DND-41 (cell line): ENCODE measurements at places on chromosomes 4 and X.

DNA sequence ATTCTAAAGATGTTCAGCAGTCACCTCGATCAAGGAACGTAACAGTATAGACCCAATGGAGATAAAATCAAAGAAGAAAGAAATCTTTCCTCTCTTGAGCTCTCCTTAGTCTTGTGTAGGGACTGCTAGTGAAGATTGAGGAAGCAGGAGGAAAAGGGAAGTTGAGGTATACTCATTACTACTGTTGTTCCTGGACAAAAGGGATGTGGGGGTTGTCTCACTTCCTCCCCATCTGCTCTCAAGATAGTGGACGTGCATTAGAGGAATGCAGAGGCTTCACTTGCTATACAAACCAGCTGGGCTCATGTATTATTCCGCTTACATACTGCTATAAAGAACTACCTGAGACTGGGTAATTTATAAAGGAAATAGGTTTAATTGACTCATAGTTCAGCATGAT is 208.9 kb upstream of the ARHGEF9 start:
- DNase-seq, result no peak

DNA sequence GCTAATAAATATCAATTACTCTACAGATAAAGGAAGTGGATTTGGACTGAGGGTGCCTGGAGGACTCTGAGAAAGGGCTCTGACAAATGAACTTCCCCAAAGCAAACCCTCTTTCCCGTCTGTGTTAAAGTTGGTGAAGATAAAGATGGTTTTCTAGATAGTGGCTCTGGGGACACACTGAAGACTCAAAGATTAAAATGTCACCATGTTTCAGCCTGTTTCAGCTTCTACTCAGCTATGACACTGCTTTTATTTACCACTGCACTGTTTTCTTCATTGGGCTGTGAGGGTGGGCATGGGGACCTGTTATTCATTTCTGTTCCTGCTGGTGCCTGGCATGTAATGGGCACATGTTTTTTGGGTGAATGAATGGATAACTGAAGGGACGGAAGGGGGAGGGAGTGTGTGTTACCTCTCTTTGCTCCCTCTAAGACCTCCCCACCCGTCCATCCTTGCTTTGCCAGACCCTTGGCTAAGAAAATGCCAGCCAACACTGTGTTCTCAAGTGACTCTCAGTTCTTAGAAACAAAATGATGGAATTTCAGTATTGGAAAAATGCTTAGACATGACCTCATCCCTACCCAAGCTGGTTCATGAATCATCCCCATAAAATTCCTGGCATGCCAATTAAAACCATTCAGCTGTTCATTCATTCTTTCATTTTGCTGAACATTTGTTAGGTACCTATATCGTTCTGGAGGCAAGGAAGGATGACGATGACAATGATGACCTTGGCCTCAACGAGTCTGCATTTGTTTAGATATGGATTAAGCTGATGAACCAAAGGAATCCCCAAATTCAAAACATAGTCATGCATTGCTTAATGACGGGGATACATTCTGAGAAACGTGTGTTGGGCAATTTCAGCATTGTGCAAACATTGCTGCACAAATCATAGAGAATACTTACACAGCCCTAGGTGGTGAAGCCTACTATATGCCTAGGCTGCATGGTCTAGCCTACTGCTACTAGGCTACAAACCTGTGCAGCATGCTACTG is 13.4 kb upstream of the STK32B start:
- no peak for DNase-seq

DNA sequence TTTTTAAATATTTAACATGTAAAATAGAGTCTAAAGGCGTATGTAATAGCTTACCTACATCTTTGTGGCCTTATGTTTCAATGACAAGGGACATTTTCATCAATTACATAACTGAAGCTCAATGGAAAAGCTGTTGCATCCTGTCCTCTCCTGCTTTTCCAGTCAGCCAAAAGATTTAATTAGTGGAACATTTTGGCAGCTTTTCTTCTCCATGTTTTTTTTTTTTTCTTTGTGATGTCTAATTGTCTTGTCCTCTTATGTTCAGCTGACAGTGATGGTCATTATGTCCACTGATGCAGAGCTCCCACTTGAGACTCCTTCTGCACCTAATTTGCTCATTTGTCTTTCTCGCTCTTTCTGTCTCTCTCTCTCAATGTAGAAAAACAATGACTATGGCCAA is 422.2 kb downstream of the GABRG1 start:
- DNase-seq, result no peak

DNA sequence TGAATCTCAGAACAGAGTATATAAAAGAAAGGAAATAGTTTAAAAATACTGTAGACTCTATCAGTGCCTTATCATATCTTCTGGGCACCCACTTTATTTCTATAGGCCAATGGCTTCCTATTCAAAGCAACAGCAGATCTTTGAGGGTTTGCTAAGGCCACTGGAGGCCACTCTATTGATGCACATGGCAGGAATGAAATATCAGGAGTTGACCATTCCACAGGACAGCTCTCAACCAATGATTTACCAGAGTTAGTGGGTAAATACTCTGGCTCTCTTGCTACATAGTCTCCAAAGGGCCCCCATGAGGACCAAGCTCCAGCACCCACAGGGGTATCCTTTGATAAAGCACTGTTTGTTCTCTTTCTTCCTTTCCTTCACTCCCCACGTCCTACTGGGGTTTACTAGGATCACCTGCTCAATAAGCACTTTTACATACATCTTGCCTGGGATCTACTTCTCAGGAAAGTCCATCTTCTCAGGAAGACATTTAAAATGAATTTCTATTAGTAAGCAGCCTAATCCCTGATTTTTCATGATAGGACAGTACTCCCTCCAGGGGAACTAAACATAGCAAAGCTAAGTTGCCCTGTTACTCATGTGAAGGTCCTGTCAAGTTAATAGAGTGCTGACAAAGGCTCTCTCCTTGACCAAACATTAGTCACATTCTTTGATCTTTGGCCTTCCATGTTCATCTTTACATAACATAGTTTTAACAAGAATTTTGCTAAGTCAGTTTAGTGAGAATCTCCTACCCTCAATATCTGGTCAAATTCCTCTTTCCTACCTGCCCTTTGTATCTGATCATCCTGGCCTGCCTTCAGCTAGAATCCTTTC is 459.7 kb downstream of the GRXCR1 start:
- DNase-seq, result no peak

- DNase-seq, result no peak
These were observed 245.4 kb upstream of the BOD1L1 start for GRCh38 chr4:13872955-13873354.

DNA sequence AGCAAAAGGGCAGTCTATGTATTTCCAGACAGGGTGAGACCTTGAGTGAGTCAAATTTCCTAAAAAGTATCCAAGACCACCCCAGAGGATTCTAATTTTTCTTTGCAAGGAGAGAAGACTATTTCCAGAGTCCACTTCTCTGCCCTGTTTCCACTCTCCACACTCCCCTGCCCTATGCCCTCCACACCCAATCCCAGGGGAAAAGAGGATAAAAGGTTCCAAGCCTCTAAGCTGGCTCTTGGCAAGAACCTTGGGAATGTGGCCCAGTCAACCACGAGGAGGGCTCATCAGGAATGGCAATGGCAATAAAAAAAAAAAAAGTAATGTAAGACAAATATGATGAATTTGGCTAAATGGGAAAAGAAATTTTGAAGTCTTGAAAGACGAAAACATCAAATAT is 65.9 kb downstream of the SRPX start:
- no peak for DNase-seq

- DNase-seq, result no peak
These were observed 127.1 kb downstream of the SH3KBP1 start for GRCh38 chrX:19760345-19760744.

DNA sequence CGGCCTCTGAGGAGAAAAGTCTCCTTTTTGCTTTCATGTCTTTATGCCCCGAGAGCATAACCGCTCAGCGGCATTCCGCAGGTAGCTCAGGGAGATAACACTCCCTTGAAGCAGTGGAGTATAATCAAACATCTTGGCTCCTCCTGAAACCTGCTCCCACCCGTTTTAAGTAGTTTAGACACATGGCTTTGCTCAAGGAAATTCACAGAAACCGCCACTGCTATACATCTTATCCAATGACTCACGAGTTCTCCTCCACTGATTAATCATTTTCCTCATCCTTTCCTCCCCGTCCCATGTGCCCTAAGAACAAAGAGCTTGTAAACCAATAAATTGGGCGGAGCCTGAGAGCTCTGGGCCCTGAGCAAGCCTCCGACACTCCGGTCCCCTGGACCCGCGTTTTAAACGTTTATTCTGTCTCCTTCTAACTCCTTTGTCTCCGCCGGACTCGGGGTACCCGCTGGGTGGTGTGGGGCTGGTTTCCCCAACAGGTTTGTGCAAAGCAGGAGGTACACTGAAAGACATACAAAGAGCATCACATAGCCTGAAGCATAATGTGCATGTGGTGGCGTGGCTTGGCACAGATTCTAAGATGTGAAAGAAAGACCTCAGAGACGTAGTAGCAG is 401.2 kb downstream of the TLL1 start:
- DNase-seq, result no peak

GRCh38 chrX:100625985-100626491 is 10.6 kb downstream of the TSPAN6 start:
- DNase-seq, result peak; percentile 4

DNA sequence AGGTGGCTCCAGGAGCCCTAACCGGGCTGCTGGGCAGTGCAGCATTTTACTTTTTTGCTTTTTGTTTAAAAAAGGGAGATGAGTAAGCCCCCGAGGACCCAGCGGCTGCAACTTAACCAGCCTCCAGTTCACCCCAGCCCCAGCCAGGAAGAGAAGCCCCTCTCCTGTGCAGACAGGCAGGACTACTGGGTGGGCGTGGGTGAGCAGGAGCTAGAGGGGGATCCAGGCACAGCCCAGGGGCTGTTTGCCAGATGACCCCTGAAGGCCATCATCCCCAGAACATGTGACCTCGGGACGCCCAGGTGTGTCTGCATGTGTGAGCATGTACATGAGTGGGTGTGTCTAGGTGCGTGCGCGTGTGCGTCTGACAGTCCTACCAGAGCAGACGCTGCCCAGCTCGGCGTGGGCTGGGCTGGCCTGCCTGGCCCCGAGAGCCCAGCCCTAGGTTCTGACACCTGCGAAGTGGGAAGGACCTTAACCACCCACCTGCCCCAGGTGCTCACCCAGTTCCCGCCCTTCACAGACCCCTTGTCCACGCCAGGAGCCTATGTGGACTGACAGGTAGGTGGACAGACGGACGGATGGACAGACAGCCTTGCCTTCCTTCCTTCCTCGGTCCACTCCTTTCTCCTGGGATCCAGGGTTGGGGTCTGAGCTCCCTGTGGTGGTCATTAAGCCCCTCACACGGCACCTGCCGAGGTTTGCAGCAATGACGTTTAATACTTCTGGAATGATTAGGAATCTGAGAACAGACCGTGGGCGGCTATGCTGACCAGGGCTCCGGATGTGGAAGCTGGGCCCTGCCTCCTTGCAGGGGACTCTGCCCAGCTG is 7.8 kb upstream of the HAUS3 start:
- DNase-seq, result peak; percentile 3

DNA sequence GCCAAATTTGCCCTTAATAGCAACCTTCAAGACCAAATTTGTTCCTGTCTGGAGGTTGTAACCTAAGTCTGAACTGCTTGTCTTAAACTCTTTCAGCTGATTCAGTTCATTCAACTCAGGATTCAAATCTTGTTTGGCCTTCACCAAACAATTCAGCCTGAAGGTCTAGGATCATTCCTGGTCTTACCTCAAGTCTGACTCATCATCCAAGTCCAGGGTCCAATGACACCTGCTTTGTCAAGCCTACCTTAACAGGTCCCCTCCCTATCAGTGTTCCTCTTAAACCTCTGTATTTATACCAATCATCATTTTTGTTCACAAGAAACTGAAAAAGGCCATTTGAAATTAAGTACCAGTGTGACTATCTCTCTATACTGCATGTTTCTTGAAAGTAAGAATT is 237.8 kb downstream of the PPP1R2C start:
- DNase-seq, result no peak

- DNase-seq, result no peak
These were observed 497.5 kb downstream of the KCNIP4 start for GRCh38 chr4:21451032-21451431.

DNA sequence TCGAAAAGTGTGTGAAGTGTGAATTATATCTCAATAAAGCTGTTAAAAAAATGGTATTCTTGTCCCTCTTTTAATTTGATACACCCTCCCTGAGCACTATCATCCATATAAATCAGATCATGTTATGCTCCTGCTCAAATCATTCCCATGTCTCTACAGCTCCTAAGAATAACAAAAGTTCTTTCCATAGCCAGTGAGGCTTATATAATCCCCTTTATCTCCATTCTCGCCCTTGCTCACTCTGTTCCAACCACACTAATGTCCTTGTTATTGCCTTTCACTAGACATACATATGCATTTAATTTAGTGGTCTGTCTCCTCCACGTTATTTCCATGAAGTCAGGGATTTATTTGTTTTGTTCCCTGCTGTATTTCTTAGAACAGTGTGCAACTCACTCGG is 10.5 kb downstream of the ZGRF1 start:
- DNase-seq, result no peak

- peak; percentile 33 for DNase-seq
These were observed 102.5 kb upstream of the MID1 start for GRCh38 chrX:10722851-10723250.

GRCh38 chr4:141676087-141676670 is 39.8 kb downstream of the IL15 start:
- no peak for DNase-seq

DNA sequence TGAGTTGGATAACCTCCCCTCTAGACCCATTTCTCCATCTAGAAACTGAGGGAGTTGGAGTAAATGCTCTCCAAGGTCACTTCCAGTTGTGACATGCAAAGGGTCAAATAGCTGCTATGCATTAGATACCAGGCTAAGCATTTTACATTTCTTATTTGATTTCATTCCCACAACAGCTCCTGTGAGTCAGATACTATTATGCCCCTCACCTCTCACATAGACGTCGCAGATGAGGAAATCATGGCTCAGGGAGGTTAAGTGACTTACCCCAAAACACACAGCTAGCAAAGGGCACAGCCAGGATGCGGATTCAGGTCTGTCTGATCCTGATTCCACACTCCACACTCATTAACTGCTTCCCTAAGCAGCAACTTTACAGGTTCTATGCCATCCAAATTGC is 57.7 kb downstream of the PRPS1 start:
- DNase-seq, result no peak

DNA sequence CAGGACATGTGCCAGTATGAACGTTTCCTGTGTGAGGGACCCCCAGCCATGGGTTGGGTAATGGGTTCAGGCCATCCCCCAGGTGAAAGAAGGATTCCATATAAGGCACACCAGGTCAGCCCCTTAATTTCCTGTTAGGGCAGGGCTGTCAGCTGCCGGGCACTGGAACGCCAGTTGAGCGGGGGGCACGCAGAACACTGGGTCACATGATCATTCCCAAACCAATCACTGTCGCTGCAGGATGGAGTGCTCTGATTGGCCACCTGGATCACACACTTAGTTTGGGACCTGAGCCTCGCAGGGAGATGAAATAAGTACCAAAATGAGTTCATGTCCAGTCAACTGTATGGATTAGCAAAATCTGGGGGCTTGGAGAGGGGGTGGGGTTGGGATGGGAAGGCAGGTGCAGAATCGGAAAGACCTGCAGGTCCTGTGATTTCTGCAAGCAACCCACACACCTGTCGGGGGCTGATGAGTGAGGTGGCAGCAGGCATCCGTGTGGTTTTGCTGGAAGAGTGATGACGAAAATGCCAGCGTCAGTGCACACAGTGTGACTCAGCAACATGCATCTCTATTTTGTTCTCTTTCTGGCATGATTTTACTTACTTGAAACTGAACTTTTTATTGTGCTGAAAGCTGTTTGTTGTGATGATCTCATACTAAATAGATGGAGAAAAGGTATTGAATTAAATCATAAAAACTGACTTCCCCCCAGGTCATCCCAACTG is 32.2 kb downstream of the RNF212 start:
- DNase-seq, result no peak
